NCI-H2171 (cell line): ENCODE measurements at places on chromosomes 7 and 10.

- DNase-seq, result no peak
These were observed 202.7 kb downstream of the FAM107B start for GRCh38 chr10:14571866-14572507.

- no peak for DNase-seq
These were observed 75.2 kb downstream of the RTKN2 start for GRCh38 chr10:62193479-62193878.

DNA sequence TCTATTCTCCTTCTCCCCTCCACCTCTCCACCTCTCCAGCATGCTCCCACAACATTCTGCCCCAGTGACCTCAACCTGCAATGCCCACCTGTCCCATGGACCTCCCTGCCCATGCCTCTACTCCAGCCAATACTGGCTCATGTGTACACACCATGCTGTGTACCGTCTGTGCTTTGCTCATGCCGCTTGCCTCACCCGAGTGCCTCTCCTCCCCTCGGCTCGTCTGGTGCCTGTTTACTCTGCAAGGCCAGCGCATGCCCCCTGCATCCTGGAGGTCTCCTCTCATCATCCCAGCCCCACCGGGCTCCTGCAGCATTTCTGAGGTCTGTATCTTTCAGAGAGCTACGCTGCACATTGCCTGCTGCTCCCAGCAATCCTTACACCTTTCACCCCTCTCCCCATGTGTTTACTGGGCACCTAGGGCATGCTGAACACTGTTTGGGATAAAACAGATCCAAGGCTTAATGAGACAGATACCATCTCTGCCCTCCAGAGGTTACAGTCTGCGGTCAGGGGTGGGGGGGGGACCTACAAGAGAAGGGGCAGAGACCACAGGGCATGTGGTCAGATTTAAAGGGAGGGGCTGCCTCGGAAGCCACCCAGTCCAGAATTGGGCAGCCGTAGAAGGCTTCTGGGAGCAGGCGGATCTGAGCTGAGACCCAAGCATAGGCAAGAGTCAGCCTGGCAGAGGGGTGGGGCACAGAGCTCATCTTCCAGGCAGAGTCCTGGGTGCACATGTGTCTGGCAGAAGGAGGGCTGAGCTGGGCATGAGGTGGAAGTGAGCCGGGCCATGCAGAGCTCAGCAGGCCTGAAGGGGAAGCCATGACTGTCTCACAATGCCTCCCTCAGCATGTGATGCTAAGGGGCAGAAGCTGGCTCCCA lies 29.6 kb upstream of the PSAP start:
- peak; percentile 20 for DNase-seq

DNA sequence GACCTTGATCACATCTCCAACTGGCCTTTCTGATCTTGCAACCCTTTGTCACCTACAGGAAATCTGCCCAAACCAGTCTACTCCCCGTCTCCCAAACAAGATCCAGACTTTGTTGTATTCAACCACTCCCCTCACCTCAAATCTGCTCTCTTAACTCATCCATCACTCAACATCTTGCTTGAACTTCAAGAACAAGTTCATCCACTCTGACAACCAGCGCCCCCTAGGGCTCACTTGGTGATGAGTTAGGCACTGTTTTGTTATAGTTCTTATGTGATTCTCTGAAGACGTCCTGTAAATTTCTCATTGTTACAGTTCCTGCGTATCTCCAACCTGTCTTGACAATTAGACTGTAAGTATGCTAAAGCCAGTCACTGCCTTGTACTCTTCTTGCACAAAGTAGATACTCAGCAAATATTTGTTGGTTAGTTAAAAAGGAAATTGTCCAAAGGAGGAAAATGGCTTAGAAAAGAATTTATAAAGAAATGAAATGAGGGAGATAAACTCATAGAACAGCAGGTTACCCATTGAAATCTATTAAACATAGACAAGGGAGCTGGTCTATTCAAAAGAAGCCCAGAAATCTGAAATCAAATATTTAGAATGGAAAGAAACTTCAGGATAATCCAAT lies 5.3 kb downstream of the FRMD4A start:
- no peak for DNase-seq

DNA sequence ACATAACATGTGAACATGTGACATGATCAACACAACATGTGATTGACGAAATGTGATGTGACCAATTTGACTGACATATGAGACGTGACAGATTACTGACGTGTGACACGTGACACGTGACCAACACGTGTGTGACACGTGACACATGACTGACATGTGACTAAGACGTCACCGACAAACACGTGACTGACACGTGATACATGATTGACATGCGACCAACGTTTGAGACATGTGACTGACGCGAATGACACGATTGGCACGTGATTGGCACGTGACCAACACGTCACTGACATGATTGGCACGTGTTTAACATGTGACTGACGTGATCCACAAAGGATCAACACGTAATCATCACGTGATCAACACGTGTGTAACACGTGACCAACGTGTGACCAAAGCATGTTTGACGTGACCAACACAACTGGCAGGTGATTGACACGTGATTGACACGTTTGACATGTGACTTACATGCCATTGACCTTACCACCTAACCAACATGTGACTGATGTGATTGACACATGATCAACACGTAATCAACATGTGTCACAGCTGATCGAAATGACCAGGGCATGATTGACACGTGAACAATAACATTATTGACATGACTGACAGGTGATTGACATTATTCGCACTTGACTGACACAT lies 23.7 kb downstream of the CRPPA start:
- no peak for DNase-seq

GRCh38 chr10:113125612-113126011 lies 175.6 kb downstream of the TCF7L2 start:
- no peak for DNase-seq

DNA sequence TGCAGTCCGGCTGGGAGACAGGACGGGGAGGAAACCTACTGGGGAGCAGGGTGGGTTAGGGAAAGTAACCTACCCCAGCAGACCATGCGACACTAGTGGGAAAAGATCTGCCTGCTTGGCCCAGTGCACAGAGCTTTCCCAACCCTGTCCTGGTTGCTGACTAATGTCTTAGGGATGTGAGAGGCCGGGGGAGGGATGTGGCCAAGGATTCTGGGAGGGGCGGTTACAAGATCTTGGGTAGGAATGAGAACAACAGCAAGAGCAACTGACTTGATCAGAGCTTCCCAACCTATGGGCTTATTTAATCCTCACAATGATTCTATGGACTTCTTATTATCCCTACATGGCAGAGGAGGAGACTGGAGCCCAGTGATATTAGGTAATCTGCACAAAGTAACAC lies 24.0 kb upstream of the EIF5AL1 start:
- no peak for DNase-seq

- DNase-seq, result no peak
These were observed 193.4 kb downstream of the CACNB2 start for GRCh38 chr10:18333621-18334020.
